ENCODE measurements at places on chromosomes 5 and 9.

DNA sequence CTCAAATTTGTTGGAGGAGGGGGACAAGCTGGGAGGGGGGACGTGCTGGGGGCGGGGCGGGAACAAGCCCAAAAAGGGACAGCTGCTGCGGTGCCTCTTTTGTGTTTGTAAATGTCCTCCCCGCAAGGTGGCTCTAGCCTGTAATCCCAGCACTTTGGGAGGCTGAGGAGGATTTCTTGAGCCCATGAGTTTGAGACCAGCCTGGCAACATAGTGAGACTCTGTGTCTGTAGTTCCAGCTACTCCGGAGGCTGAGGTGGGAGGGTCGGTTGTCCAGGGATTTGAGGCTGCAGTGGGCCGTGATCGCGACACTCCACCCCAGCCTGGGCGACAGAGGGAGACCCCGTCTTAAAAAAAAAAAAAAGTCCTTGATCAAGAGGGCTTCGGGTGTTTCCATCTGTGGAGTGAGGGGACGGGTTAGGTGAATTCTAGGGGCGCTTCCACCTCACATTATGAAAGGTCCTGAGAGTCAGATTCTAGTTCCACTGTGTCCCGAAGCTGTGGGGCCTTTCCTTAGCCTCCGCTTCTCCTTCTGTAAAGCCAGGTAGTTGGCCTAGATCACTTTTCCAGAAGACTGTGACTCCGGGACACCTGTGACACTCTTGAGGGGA is 779 bp upstream of the CTNNA1 start:
- no peak for DNase-seq

GRCh38 chr5:81212211-81212751 is 20.8 kb upstream of the CKMT2 start:
- DNase-seq, result no peak

- no peak for DNase-seq
Observed at GRCh38 chr5:52840277-52841050, 52.7 kb downstream of the ITGA1 start.

GRCh38 chr9:77945798-77946197 is 85.8 kb downstream of the GNAQ start:
- no peak for DNase-seq

DNA sequence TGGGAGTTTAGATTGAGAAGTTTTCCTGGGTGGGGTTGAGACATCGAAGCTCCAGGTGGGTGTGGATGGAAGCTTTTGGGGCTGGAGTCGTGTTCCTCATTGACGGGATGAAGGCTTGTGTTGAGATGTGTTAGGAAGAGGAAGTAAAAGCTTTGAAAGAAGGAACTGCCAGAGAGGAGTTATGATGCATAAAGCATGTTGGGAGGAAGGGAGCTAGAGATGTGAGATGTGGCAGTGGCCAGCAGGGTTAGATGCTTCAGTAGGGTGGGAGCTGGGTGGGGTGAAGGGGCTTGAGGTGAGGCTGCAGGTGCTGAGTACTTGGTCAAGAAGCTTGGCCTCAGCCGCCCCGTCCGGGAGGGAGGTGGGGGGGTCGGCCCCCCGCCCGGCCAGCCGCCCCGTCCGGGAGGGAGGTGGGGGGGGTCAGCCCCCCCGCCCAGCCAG is 56.7 kb downstream of the HSPA4 start:
- DNase-seq, result no peak

- no peak for DNase-seq
Observed at GRCh38 chr5:11234501-11234911, 473.5 kb upstream of the DAP start.

DNA sequence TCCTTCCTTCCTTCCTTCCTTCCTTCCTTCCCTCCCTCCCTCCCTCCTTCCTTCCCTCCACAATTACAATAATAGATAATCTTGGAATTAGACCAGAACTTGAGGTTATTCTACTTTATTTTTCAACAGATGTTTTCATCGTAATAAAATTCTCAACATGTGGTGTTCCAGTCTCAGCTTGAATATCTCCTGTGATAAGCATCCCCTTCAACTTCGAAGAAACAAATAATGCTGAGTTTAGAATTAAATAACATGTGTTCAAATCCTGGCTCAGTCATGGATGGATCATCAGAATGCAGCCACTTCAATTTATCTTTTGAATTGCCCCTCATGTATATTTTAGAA is 91.4 kb upstream of the PAPPA start:
- no peak for DNase-seq

DNA sequence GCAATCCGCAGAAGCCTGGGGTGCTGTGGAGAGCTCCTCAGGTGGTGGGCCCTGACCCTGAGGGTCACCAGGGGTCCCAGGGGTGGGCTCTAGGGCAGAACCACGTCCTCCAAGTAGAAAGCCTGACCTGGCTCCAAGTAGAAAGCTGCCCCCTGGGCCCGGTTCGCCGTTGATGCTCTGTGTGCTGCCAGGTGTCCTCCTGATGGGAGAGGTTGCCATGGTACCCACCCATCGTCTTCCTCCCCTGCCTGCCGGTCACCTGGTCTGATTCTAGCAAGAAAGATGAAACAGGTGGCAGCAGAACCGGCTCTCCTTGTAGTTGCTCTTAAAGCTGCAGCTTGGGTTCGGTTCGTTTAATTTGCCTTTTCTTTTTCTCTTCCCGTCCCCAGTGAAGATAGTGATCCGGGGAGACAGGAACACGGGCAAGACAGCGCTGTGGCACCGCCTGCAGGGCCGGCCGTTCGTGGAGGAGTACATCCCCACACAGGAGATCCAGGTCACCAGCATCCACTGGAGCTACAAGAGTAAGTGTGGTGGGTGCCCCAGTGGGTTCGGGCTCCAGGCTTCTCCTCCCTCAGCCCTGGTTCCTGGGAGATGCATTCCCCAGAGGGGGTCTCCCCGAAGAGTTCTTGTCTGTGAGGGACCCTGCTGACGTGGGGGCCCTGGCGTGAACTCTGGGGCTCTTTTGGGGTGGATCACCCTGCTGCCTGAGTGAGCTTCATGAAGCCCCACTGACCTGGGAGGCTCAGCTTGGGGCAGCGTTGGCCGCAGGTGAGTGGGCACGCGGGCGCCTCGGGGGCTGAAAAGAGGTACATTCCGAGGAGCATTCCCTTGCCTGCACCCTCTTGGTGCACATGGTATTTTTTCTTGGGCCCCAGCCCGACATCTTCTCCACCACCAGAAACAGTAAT is 15.6 kb downstream of the RABL6 start:
- no peak for DNase-seq

GRCh38 chr9:32940740-32941139 is 60.7 kb downstream of the APTX start:
- DNase-seq, result no peak

DNA sequence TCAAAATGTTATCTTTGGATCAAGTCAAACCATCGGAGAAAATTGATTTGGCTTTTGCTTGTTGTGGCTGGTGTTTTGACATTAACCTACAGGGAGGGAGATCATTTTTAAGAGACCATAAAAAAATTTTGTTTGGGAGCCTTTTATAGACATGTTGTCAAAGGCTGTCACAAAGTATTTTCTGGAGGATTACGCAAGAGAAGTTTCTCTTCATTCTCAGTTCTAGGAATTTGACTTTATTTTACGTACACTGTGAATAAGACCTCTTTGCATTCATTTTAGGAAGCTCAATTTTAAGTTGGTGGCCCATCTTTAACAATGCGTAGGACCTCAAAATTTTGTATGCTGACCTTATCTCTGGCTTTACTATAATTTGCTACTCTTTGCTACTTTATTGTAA is 50.2 kb upstream of the SLC44A1 start:
- DNase-seq, result no peak

DNA sequence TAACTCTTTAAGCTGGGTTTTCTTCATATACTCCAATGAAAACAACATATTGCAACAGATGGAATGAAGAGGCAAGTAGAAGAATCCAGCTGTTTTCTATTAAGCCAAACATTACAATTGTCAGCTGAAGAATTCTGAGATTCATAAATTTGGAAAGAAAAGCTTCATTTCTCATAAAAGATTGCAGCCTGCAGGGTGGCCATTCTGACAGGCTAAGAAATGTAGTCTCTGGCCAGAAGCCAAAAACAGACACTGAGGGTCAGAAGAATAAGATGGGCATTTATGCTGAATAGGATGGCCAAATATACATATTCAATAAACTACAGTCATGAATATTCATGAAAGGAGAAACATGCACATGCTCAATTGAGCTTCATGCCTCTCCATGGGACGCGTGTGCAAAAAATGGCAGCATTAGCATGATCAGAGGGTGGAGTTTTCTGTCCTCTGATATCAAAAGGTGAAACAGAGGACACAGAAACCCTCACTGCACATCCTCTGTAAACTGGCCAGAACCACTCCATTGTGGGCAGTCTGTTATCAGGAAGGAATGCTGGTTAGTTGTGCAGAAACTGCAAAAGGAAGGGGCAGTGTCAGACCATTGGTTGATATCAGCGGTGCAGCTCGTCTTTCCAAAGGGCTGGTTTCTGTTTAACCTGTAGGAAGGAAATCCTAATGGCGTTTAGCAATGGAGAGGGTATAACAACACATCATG is 50.2 kb downstream of the FXN start:
- no peak for DNase-seq

DNA sequence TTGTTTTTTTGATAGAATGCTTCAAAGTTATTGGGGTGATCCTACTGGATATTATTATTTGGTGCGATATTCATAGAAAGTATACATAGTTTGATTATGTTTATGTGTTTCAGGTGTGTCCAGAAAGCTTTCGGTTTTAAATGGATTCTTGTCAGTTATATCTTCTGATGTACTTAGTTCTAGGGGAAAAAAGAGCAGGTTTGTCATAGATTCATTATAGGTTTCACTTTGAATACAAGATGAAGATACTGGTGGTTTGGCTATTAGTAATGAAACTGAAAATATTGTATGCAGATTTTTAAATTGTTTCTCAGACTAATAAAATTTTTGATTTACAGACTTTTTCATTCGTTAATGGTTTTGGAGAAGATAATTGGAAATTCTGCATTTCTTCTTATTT is 98.9 kb downstream of the MAN2A1 start:
- no peak for DNase-seq

DNA sequence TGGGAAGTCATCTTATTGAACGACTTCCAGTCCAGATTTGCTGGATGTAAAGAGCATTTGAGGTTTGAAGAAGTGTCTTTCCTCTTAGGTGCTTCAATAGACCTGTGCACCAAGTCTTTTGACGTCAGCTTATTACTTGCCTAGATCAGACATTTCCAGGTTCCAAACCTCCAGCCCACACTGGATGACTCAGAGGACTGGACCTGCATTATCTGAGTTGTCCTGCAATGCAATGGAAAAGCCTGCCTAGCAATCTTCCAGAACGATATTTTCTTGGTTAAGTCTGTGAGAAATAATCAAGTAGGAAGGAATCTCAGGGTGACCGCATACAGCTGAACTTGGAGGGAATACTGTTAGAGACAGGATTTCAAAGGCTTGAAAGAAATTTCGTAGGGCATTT is 147.2 kb upstream of the MOCS2 start:
- DNase-seq, result no peak

DNA sequence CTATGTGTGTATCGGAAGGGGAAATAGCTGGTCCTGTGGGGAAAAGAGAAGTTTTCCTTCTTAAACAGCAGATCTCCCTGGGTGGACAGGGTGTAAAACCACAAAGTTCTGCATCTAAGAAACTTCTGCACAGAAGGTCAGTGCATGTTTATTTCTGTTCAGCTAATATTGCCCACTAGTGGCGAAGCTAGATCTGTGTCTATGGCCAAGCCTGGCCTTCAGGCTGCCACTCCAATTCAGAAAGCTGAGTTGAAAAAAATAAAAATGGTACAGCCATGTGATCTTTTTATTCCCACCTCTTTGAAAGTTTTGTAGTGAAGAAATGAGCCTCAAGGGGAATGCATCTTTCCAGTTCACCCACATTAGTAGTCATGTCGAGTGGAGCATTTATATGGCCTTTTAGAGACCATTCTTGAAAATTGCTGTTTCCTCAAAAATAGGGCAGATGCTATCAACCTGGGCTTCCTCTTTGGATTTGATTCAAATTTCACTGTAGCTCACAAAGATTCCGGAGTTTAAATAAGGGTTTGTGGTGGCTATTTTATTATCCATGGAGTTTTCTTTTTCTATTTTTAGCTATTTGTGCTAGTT is 488.0 kb downstream of the PRELID2 start:
- peak; percentile 33 for DNase-seq

DNA sequence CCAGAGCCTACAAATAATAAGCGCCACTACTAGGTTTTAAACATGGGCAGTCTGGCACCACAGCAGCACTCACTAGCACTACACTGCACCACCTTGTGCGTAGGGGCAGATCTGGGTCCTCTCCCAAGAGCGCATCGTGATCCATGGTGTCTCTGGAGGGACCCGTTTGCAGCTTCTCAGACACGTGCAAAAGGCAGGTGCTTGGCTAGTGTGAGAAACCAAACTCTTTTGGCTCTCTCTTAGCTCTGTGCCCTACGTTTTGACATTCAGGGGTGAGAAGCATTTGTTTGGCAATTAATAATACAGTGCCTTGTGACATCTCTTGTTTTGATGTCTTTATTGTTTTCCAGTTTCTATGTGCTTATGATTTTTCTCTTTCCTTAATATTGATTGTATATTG is 75.4 kb upstream of the EGFLAM start:
- no peak for DNase-seq

GRCh38 chr5:133368916-133369783 is 243.2 kb downstream of the FSTL4 start:
- peak; percentile 64 for DNase-seq

GRCh38 chr9:100473276-100474081 is 530 bp downstream of the TMEFF1 start:
- peak; percentile 85 for DNase-seq

- peak; percentile 51 for DNase-seq
Observed at GRCh38 chr5:126780165-126780827, 3.4 kb downstream of the LMNB1 start.

GRCh38 chr5:65262096-65262495 is 219.6 kb downstream of the ADAMTS6 start:
- peak; percentile 27 for DNase-seq

DNA sequence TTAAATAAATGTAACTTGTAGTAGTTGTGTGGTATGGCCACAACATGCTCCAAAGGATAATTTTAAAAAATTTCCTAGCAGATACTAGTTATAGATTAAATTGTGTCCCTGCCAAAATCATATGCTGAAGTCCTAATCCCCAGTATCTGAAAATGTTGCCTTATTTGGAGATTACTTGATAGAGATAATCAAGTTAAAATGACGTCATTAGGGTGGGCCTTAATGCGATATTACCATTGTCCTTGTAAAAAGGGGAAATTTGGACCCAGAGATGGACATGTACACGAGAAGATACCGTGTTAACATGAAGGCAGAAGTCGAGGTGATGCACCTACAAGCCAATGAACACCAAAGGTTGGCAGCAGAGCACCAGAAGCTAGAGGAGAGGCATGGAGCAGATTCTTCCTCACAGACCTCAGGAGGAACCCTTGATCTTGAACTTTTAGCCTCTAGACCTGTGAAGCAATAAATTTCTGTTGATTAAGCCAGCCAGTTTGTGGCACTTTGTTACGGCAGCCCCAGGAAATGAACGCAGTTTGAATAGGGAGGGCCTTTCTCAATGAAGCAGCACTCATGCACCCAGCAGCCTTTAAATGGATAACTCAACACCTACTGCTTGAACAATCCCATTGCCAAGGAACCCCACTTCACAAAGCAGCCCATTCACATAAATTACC is 148.9 kb downstream of the ARHGAP26 start:
- no peak for DNase-seq
